ENCODE measurements at places on chromosomes 12 and 14.

- no peak for DNase-seq
These were observed 41.5 kb upstream of the NPAS3 start for GRCh38 chr14:32896979-32897697.

- DNase-seq, result no peak
These were observed 23.9 kb upstream of the ATP2B1 start for GRCh38 chr12:89732522-89732921.

GRCh38 chr12:54368025-54368708 is 3.9 kb upstream of the GPR84 start:
- DNase-seq, result no peak

DNA sequence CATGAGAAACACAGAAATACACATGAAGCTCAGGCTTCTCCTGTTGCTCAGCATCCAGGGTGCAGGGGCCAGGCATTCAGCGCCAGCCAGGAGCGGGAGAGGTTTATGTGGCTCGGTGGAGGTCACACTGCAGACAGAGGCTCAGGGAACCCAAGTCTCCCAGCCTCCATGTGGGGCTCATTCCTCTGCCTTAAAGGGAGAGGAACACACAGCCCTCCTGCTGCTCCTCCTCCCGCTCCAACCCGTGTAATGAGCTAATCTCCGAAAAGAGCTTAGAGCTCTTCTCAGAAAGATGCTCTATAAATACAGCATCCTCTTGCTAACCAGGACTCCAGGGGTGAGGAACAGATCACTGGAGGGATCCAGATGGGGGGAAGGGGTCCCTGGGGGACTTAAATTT is 28.2 kb downstream of the FGF6 start:
- DNase-seq, result no peak

DNA sequence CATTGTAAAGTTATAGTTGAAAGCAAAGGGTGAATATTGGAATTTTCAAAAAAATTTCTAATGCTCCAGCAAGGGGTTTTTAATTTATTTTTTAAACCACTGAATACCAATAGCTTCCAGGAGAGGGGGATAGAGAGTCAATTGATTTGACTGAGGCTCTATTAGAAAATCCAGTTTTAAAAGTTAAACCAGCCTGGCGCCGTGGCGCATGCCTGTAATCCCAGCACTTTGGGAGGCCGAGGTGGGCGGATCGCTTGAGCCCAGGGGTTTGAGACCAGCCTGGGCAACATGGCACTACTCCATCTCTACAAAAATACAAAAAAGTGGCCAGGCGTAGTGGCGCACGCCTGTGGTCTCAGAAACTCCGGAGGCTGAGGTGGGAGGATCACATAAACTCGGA is 150.1 kb downstream of the SLC38A4 start:
- no peak for DNase-seq

DNA sequence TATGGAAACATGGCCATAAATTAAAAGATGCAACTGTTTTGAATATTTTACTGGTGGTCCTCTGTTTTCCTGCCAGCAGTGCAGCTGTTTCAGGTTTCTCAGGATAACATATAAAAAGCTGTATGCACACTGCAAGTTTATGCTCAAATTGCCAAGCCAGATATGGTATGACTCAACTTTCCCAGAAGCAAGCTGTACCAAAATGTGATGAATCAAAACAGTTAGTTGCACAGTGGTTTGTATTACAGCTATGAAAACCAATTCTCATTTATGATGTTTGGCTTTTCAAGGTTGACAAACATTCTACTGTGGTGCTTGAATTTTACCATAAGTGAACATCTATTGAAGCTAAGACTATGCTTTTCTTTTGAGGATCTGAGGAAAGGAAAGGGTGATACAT is 15.5 kb downstream of the TRMT5 start:
- DNase-seq, result no peak

GRCh38 chr14:101098641-101099040 is 195.1 kb upstream of the RTL1 start:
- no peak for DNase-seq

DNA sequence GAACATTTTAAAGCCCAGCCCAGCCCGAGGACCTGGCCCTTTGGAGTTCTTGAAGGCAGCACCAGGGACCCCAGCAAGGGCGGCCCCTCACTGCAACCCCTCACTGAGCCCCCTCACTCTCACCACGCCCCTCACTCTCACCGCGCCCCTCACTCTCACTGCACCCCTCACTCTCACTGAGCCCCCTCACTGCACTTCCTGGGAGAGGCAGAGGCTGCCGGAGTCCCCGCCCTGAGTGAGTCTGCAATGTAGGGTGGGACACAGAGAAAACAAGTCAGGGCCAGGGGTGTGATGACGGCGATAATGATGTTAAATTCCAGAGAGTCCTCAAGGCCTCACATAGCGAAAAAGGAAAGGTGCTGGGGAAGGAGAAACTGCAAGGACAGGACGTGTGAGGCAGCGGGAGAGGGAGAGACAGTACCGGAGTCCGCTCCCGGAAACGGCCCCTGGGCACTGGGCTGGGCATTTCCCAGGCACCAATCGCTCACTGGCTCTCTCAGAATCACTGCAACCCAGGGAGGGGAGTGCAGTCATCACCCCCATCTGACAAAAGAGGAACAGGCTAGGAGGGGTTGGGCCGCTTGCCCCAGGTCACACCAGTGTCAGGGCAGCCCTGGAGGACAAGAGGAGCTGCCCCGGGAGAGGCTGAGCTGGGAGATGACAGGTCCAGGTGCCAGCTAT is 24.9 kb downstream of the CCDC88C start:
- DNase-seq, result no peak

DNA sequence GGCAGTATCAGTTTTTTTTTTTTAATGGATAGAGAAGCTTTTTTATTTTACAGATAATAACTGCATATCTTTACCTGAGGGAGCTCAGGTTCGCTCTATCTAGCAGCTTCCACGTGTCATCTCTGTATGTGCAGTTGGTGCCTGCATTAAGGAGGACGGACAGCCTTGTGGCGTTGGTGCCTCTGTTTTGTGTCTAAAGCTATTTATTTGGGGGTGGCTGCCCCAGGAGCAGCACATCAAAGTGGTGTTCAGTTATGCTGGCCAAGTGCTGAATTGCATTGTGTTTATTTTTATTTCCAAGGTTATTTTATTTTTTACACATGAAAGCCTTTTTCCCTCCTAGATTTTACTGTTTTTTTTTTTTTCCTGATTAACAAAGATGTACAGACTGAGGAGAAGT is 59.7 kb downstream of the RASSF3 start:
- DNase-seq, result no peak

DNA sequence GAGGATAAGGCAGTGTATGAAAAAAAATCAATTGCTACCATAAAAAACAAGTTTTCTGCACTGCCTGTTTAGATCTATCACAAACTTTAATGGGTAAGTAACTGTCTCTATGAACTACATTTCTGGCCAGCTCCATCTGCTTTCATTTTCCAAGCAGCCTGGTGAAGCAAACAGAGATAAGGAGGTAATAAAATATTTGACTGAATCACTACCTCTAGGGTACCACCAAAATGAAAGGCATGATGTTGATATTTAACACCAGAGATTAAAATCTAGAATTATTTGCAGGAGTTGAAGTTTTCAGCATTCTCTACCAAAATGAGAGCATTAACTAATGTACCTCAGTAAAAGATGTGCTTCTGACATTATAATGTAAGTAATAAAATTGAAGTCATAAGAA is 863.5 kb upstream of the MGAT4C start:
- DNase-seq, result no peak

DNA sequence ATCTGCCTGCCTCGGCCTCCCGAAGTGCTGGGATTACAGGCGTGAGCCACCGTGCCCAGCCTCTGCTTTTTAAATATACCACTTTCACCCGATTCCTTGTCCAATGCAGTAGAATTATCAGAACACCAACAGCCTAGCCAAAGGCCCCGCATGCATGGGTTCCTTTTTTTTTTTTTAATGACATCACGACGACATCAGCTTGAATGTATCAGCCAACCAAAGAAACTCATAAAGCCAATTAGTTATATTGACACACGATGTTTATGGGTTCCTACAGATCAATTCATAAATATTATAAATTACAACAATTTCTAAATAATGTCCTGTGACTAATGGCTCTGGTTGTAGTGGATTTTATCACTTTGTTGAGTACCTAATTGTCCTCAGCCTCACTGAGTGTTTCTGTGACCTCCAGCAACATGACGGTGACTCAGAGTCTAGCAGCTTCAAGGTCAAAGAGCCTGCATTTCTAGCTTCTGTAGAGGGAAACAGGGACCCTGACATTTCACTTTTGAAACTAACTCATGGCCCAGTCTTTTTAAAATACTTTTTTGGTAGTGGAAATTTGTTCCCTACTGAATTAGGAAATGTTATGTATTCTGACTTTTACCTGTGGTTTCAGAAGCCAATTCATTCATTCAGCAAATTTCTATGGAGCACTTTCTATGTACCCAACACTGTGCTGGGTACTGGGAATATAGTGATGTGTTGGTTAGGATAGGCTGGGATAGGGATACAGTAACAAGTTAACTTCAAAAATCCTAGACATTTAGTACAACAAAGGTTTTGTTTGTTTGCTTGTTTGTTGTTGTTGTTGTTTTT is 144.1 kb downstream of the SUDS3 start:
- no peak for DNase-seq

DNA sequence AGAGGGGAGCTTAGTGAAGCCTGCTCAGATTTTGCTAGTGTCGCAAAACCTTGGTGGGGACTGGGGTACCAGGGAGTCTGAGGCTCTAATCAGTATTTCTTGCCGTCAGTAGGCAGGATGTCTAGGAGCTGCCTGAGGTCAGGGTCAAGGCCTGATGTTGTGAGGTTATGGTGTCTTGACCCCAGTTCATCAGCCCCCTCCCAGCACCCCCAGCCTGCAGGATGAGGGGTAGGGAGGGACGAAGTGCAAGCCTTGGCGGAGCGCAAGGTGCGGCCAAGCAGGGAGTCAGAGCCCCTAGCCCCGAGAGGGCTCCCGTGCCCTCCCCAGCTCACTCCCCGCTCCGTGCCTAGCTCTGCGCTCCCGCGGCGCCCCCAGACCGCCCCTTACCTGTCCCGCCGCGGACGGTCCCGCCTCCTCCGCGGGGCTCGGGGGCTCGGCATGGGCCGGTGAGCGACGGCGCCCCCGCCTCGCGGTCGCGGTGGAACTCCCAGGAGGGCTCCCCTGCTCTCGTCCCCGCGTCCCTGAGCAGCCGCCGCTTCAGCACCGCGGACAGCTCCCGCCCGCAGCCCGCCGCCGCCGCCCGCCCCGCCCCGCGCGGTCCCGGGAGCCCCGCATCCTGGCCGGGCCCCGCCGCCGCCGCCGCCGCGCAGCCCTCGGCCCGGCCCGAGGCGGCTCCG is 347 bp downstream of the SYNDIG1L start:
- peak; percentile 40 for DNase-seq

DNA sequence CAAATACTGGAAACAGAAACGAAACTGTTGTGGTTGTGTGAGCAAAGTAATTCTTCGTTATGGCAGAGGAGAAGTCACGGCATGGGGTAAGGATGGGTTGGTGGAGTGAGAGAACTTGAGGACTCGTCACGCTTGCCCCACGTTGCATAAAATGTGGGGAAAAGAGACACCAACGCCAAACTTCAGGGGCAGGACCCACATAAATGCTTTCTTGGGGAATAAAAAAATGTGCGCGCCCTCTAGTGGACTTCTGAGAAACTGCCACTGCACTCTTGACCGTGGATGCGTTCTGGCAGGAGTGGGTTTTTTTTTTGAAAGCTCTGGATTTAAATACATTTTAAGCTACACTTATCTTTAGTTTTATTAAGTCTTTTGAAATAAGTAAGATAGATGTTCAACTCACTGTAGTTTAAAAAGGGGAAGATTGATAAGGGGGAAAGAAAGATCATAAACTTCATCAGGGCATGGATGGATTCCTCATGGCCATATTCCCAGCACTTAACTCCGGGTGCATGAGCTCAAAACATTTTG is 4.1 kb upstream of the IGF1 start:
- no peak for DNase-seq

GRCh38 chr12:2341871-2342270 is 289.1 kb downstream of the CACNA1C start:
- no peak for DNase-seq

GRCh38 chr14:90696720-90697119 is 119.5 kb downstream of the TTC7B start:
- no peak for DNase-seq

DNA sequence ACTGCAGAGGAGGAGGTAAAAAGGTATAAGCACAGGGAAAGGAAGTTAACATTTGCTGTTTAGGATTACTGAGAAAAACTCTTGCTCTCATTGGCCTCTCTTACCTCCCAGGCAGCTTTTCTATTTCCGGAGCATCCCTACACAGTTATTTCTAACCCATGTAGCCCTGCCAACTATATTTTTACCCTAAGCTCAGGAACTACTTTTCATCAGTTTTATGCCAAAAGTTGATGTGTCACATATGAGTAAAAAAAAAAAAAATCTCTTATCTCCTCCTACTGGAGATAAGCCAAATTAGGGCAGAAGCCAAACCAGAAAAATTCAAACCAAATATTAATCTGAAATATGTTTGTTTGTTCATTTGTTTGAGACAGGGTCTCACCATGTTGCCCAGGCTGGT is 34.4 kb upstream of the PSMA6 start:
- no peak for DNase-seq

- no peak for DNase-seq
These were observed 146.3 kb downstream of the PDZRN4 start for GRCh38 chr12:41334390-41334789.

GRCh38 chr12:52354200-52354599 is 13.1 kb downstream of the KRT85 start:
- DNase-seq, result no peak

- no peak for DNase-seq
These were observed 47.3 kb downstream of the ELK3 start for GRCh38 chr12:96241431-96241830.

- DNase-seq, result no peak
These were observed 1.2 kb downstream of the GSC start for GRCh38 chr14:94768521-94769390.

- no peak for DNase-seq
These were observed 6.9 kb upstream of the ADCY6 start for GRCh38 chr12:48795550-48796455.

DNA sequence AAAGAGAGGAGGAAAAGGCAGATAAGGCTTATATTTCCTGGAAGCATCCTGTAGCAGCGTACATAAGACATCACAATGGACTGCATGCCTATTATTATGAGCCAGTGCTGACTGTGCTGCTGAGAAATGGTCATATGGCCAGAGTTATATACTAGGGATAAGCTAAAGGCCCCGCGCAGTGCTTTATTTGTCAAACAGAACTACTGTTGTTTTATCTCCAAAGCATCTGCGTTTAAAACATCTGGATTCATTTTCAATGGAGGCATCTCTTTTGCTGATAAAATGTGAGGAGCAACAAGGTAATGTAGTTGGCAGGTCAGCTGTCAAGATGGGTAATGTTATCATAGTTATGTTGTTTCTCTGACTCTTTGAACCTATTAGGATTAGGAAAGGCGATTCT is 28.0 kb upstream of the LMNTD1 start:
- no peak for DNase-seq

DNA sequence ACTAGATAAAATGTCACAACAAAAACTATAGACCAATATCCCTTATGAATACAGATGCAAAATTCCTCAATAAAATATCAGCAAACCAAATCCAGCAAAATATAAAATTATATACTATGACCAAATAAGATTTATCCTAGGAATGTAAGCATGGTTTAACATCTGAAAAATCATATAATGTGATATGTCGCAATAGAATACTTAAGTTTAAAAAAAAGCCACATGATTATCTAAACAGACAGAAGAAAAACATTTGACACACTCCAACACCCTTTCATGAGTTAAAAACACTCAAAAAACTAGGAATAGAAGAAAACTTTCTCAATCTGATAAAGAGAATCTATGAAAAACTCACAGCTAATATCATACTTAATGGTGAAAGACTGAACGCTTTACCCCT is 20.3 kb downstream of the ANGEL1 start:
- no peak for DNase-seq

- no peak for DNase-seq
These were observed 6.7 kb downstream of the RIMBP2 start for GRCh38 chr12:130709151-130709970.

GRCh38 chr14:106489112-106489881 is 962.9 kb downstream of the TMEM121 start:
- no peak for DNase-seq
